ENCODE measurements at places on chromosomes 4 and X.

DNA sequence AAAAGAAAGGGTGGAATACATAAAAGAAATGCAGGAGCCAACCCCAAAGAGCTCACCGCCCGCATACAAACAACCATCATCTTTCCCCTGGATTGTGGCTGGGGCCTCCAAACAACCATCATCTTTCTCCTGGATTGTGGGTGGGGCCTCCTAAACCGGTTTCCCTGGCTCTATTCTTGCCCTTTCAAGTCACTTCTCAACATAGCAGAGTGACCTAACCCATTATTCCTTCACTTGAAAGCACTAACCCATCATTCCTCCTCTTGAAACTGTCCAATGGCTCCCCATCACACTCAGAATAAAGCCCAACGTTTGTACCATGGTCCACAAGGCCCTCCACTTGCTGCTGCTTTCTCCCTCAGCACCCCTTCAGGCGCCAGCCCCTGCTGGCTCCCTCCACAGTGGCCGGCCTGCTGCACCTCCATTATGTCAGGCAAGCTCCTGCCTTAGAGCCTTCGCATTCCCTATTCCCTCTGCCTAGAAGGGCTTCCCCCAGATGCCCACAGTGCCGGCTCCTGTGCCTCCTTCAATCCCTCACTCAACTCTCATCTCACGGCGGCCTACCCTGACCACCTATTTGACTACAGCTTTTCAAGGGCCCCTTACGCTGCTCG lies 24.1 kb downstream of the SMIM43 start:
- no peak for DNase-seq

- DNase-seq, result no peak
Measured at GRCh38 chr4:153418121-153418520, 48.0 kb upstream of the TMEM131L start.

GRCh38 chrX:69211701-69212100 lies 46.4 kb upstream of the PJA1 start:
- no peak for DNase-seq

GRCh38 chrX:133645977-133646718 lies 230.9 kb upstream of the GPC4 start:
- no peak for DNase-seq

DNA sequence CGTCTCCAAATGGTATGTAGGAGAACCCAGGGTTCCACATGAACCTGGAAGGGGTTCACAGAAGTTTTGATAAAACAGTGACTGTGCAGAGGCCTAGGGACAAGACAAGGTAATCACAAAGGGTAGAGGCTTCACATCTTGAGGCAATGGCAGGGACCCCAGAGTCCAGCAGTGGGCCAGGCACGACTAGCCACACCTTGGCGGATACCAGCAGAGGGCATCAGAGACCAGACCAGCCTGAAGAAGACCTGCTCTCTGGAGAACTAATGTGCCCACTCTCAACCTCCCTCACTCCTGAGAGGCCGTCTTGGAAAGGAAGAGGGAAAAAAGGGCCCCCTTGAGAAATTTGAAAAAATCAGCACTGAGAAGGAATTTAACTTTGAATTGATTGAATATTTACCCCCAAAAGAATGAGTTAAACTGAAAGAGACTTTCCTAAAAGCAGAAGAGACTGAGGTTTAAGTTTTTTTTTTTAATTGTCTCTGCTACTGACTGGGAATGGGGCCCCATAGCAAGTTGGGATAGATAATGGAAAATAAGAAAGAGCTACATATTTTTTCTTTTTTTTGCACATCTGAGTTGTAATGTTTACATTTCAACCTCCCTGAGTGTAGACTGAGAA lies 243.8 kb upstream of the JADE1 start:
- peak; percentile 6 for DNase-seq

DNA sequence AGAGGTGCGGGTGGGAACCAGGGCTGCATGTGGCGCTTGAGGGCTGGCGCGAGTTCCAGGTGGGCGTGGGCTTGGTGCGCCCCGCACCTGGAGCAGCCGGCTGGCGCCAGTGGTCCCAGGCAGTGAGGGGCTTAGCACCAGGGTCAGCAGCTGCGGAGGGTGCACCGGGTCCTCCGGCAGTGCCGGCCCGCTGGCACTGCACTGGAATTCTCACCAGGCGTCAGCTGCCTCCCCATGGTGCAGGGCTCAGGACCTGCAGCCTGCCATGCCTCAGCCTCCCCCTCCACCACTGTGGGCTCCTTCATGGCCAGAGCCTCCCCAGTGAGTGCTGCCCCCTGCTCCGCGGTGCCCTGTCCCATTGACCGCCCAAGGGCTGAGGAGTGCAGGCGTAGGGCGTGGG lies 174.0 kb downstream of the ADAM29 start:
- no peak for DNase-seq

DNA sequence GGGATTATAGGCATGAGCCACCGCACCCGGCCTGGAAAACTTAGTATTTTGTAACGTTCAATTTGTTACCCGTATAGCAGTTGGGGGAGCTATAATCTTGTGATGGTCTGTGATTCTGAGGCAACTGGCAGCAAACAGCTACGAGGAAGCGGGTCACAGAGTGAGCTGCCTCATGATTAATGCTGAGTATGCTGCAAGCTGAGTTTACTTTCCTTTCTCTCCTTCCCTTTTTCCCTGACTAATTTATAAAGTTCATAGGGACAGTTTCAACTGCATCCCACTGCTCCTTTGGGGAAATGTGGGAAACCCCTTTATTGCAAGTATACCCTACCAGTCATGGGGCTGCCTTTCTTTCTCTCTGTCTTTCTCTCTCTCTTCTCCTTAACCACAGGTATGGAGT lies 17.7 kb upstream of the ELOVL6 start:
- DNase-seq, result no peak

DNA sequence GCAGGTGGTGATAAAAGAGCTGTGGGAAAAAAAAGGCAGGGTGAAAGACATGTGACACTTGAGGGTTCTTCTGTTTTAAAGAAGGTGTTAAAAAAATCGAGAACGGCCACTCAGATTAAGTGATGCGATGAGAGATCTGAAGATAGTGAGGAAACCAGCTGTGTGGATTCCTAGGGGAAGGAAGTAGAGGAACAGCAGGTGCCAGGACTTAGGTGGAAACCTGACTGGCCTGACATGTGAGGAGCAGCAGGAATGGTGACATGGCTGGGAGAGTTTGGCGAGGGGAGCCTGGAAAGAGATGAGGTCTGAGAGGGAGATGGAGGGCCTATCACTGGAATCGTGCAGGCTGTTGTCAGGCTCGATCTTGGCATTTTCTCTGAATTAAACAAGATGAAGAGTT lies 55.5 kb downstream of the BMPR1B start:
- no peak for DNase-seq

- peak; percentile 19 for DNase-seq
Measured at GRCh38 chrX:48003367-48003757, 427 bp downstream of the ZNF182 start.

- DNase-seq, result no peak
Measured at GRCh38 chr4:145812919-145813318, 125.7 kb downstream of the ZNF827 start.

DNA sequence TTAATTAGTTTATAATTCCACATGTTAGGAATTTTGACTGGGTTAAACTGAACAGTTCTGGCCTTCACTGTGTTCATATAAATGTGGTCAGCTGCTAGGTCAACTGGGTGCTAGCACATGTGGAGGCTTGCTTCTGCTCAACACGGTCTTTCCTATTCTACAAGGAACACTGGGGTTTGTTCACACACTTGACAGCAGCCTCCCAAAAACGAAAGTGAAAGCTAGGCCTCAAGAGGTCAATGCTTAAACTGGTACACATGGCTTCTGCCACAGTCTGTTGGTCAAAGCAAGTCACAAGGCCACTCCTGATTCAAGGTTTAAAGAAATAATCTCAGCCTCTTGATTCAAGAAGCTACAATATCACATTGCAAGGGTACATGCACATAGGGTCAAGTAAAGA lies 126.5 kb downstream of the QDPR start:
- no peak for DNase-seq

DNA sequence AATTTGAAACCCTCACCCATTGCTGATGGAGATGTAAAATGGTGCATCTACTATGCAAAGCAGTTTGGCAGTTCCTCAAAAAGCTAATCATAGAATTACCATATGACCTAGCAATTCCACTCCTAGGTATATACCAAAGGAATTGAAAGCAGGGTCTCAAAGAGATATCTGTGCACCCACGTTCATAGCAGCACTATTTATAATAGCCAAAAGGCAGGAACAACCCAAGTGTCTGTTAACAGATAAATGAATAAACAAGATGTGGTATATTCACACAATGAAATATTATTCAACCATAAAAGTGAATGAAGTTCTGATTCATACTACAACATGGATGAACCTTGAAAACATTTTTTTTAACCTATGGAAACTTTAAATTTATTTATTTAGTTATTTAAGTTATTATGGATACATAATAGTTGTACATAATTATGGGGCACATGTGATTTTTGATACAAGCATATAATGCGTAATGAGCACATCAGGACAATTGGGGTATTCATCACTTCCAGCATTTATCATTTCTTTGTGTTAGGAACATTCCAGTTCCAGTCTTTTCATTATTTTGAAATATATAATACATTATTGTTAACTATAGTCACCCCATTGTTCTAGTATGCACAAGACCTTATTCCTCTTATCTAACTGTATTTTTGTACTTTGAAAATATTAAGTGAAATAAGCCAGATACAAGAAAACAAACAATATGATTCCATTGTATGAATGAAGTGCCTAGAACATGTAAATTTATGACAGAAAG lies 205.6 kb upstream of the CNKSR2 start:
- DNase-seq, result no peak

DNA sequence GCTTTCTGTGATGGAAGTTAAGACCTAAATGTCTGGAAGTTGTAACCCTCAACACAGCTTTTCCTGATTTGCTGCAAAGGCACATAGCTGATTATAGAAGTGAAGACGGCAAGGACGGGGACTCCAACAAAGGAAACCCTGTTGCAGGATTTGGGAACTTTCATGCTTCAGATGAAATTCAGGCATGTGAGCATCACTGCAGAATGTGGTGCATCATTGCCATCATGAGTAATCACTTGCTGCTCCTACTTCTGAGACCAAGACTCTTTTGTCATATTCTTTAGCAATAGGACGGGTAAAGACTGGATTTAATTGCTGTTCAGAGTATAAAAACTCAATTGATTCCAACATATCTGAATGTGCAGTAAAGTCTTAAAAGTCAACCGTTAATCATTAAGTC lies 35.8 kb downstream of the YIPF6 start:
- DNase-seq, result no peak

DNA sequence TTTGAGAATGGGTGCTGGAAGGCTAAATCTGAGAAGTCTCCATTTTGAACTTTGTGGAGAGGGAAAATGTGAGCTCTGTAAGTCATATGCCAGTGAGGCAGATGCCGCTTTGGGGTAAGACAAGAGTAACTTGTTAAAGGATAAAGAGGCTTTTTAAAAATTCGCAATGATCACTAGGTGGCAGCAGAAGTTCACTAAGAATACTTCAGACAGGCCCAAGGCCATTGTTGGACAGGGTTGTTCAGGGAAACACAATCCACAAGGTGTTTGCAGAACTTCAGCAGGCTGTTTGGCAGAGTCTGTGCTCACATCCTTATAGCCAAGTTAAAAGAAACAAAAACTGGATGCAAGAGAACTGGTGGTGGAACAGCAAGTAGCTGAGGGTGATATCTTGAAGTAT lies 13.7 kb upstream of the PIGA start:
- DNase-seq, result peak; percentile 29

DNA sequence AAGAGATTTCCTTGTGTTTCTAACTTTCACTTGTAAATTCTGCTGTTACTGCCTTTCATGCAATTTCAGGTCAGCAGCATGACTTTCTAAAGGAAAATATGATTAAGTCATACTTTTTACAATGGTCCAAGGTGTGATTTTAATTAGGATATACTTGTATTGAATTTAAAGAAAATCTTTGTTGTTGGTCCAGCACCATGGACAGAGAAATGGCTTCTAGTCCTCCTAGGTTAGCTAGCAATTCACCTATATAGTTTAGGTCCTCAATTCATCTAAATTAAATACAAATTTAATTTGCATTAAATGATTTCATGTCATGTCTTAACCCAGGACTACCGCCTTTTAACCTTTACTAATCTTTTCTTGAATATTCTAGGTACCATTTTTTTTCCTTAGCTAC lies 304.9 kb upstream of the RPS6KA3 start:
- DNase-seq, result no peak
